GM12864 (cell line): ENCODE measurements at places on chromosomes 16 and 17.
A peak's percentile ranks its signal among the peaks of the same experiment; 100 is the strongest.

DNA sequence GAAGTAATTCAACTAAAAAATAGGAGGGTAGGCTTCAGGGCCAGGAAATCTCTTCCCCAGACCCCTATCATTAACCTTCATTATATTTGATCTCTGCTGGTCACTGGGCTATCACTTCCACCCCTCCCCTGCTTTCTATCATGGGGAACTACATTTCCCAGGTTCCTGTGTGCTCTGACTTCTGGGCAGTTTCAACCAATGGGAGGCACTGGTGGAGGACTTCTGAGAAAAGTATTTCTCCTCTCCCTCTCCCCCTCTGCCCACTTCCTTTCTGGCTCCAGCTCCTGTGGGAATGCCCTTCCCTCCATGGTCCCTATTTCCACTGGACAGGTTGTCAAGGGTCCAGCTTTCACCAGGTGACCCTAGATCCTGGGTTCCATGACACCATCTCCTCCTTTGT lies 364.4 kb downstream of the C16orf95 start:
- DNase-seq = no peak

- no peak for DNase-seq
Measured at GRCh38 chr17:75595284-75595919, 7.8 kb downstream of the MYO15B start.

GRCh38 chr17:8158267-8159031 lies 4.3 kb downstream of the VAMP2 start:
- peak; percentile 71 for DNase-seq

- no peak for DNase-seq
Measured at GRCh38 chr16:11033629-11034420, 89.5 kb downstream of the CLEC16A start.

DNA sequence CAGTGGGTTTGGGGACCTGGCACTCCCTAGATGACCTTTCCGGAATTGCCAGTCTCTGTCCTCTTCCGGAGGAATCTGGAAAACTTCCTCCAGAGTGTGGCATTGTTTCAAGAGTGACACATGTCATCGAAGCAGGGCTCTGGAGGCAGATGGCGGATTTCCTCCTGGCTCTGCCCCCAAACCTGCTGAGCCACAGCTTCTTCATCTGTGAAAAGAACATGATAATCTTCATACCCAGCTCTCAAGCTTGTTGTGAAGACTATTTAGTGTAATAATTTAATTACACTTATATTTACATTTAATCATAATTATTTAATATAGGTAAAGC lies 19.7 kb upstream of the TEX2 start:
- no peak for DNase-seq

DNA sequence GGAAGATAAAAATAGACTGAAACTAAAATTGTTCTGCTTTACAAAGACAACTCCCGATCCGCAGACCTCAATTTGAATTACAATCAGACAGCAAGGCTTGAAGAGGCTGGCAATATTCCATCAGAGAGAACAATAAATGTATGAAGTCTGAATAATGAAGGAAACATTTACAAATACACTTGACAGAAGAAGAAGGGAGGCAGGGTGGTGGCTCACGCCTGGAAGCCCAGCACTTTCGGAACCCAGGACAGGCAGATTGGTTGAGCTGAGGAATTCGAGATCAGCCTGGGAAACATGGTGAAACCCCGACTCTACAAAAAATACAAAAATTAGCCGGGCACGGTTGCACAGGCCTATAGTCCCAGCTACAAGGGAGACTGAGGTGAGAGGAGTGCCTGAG lies 14.6 kb downstream of the ODF4 start:
- DNase-seq = no peak

- DNase-seq = no peak
Measured at GRCh38 chr17:41026715-41027471, at the start of gene KRTAP1-5. Gene KRTAP1-5, minus strand, starts transcription at chr17:41027208. Its CDS starts 53 bp downstream, at chr17:41027155.

DNA sequence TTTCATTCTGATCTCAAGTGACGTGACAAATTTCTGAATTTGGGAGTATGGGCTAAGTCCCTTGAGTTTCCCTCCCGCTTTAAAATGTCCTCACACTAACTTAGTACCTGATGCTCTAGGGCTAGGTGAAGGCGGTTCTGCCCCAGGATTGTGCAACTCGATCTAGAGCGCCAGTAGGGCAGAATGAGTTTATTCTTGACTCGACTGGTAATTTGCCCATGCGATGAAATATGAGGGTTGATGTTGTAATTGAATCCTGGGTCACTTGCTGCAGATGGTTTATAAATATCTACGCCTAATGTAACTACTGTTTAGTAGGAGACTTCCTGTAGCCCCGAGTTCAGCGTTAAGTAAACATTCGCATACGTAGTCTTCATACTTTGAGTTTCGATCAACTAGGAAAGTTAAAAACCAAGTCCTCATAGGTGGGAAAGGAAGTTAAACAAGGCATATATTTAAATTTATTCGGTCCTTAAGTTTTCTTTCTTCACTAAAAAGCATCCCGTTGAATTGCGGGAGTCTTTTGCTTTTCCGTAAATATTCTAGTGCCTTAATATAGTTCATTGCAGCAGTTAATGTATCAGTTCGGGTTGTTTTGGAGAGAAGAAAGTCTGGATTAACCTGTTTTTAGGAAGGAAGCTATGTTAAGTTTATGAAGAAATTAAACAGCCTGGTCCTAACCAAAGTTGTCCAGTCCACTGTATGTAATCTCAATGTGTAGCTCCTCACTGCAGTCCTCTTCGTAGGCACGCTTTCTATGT lies 1.6 kb downstream of the CTCF start:
- DNase-seq = no peak

DNA sequence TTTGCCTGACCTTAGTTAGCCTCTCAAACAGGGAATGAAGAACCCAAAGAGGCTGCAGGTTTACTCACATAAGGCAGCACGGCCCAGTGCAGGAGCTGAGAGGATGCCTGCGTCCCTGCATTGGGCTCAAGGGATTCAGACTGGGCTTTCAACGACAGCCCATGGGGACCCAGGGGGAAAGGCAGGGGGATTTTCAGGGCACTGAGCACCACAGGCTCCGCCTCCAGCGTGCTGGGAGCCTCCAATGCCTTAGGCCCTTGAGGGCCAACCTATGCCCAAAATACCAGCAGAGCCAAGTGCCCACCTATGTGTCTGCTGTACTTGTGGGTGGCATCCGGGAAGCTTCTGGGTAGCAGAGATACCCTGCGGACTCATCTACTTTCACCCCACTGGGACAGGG lies 22.3 kb downstream of the DCAKD start:
- DNase-seq = no peak

- peak; percentile 44 for DNase-seq
Measured at GRCh38 chr17:32596628-32597027, 109.8 kb downstream of the CDK5R1 start.

GRCh38 chr16:52993179-52993578 lies 59.5 kb downstream of the CHD9NB start:
- DNase-seq = no peak

DNA sequence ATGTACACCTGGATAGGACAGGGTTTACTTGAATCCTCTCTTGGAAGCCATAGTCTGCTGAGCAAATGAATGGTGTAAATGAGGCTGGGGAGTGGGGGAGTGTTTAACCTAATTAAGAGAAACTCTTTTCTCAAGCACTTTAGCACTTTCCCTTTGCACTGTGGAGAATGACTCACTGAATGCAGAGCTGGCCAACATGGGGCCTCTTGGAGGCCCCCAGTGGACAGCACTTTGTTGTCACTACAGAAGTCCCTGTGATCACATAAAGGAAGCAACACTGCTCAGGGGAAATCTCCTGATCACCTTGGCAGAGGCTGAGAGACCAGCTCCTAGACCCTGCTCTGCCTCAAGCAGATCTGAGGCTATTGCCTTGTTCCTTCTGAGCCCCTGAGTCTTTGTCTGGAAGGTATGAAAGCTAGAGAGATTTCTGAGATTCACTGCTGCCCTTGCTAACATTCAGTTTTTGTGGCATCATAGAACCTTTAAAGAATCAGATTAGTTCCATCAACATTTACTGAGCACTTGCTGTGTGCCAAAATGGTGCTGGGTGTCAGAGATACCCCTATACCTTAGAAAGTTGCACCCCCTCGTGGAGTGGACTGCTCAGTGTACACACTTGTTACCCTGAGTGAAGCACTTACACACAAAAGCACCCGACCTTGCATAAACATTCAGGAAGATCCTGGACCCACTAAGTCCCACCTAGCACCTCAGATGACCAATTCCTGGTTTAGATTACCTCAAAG lies 230.1 kb upstream of the CCL2 start:
- no peak for DNase-seq

DNA sequence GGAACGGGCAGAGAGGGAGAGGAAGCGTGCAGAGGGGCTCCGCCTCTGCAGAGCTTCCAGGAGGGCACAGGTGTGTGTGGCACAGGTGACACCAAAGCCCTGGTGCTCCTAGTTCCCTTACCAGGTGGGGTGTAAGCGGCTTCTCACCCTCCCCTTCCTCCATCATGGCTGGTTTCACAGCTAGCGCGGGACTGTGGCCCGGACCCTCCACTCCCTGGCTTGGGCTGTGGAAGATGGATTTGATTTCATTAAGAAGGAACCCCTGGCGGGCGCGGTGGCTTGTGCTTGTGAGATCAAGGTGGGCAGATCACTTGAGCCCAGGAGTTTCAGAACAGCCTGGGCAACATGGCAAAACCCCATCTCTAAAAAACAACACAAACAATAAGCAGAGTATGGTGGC lies 241.2 kb upstream of the GSE1 start:
- DNase-seq = no peak

- DNase-seq = no peak
Measured at GRCh38 chr17:61454381-61455323, 2.4 kb downstream of the TBX4 start.

- DNase-seq = no peak
Measured at GRCh38 chr17:36592716-36593321, 1.1 kb downstream of the DHRS11 start.

- DNase-seq = no peak
Measured at GRCh38 chr16:69924777-69925191, 26.4 kb upstream of the CLEC18A start.

DNA sequence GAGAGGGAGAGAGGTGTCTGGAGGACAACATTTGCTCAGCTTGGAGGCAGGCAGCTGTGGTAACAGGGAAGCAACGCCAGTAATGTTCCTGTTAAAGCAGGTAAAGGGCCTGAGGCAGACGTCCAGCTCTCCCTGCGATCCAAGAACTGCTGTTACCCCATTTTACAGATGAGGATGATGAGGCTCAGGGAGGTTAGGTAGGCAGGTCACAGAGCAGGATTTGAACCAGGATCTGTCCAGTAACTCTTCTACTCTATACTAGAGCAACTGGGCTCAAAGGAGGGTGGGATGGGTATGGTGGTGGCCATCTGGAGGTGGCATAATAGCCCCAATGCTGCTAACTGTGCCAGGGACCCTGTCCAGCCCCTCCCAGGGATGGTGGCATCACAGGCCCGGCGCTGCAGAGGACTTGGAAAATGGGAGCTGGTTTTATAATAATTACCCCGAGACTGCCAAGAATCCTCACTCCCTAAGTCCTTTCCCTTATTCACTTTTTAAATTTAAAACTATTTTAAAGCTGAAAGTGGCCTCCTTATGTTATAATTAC lies 12.0 kb downstream of the CA7 start:
- no peak for DNase-seq

GRCh38 chr17:61414141-61414935 lies 14.7 kb downstream of the TBX2 start:
- no peak for DNase-seq

DNA sequence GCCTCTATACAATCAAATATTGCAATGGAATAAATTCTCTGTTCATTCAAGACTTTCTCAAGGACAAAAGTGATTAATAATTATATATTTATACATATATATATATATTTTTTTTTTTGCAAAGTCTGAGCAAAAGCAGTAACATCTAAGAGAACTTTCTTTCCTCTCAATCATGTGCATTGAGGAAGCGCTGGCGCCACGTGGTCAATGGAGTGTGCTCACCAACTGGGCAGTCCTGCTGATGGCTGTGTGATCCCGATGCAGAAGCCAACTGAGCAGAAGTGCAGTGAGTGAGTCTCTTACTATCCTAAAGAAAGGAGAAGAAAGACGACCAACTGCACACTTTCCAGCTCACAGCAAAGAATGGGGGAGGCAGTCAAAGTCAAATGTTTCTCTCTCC lies 37.2 kb upstream of the ULK2 start:
- no peak for DNase-seq

- DNase-seq = peak; percentile 73
Measured at GRCh38 chr16:15961060-15961511, 11.7 kb downstream of the ABCC1 start.

- DNase-seq = no peak
Measured at GRCh38 chr17:79960788-79961522, 74.7 kb downstream of the TBC1D16 start.

GRCh38 chr17:1173432-1174262 lies 6.1 kb downstream of the ABR start:
- no peak for DNase-seq

DNA sequence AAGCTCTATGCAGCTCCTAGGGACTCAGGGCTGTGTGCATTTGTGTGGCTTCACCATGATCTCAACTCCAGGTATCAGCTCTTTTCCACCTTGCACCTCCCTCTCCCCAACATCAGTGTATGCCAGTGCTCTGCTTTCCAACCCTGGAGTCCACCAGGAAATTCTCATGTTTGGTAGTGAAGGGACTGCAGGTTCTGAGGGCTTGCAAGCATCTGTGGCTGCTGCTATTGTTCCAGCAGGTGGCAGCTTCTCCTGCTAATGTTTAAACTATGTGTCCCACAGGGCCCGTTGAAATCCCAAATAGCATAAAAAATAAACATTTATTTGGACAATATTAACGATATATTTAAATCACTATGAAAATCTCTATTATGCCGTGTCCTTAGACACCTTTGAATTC lies 82.0 kb downstream of the RGS9 start:
- no peak for DNase-seq

GRCh38 chr16:53925107-53925410 lies 221.1 kb downstream of the FTO start:
- DNase-seq = no peak

GRCh38 chr16:4147236-4147635 lies 31.0 kb upstream of the ADCY9 start:
- DNase-seq = no peak

- no peak for DNase-seq
Measured at GRCh38 chr16:12422233-12422632, 381.5 kb downstream of the CPPED1 start.

DNA sequence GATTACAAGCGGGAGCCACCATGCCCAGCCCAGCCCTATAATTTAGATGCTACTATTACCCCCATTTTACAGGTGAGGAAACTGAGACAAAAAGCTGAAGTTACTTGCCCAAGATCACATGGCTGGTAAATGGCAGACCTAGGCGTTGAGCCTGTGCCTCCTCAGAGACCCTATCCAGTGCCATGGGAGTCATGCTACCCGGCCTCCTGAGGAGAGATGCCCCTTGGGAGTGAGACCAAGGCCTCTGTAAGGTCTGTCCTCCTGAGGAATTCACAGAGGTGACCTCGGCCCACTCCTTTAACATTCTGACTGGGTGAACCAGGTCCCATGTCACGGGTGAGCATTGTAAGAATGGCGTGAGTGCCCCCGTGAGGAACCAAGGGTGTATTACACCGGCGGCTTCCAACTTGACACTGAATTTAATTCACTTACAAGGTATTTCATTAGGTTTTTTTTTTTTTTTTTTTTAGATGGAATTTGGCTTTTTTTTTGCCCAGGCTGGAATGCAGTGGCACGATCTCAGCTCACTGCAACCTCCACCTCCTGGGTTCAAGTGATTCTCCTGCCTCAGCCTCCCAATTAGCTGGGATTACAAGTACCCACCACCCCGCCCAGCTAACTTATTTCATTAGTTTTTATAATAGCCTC lies 95.7 kb downstream of the ABCC6 start:
- peak; percentile 29 for DNase-seq

- no peak for DNase-seq
Measured at GRCh38 chr16:6020162-6020985, 922.8 kb upstream of the EEF2KMT start.

GRCh38 chr17:1997927-1998742 lies 27.0 kb downstream of the RTN4RL1 start:
- DNase-seq = no peak
